ENCODE measurements at places on chromosomes 5 and 9.

GRCh38 chr9:99249619-99250018, 27.5 kb downstream of the SEC61B start:
- DNase-seq = no peak

DNA sequence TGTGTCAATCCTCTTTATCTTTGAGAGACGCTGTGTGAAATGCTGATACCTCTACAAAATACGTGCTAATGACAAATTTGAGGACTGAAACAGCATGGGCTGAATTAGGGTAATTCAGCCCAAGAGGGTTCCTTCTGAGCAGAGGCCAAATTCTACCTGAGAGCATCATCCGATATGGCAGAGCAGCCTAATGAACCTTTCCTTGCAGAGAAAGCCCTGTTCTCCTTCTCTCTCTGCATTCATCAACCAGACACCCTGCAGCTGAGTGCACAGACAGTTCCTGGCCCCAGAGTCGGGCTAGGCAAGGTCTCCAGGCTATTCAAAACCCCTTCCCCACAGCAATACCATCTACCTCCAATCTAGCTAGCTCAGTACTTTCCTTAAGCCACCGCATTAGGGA, 77.9 kb downstream of the TRIM32 start:
- DNase-seq = no peak

DNA sequence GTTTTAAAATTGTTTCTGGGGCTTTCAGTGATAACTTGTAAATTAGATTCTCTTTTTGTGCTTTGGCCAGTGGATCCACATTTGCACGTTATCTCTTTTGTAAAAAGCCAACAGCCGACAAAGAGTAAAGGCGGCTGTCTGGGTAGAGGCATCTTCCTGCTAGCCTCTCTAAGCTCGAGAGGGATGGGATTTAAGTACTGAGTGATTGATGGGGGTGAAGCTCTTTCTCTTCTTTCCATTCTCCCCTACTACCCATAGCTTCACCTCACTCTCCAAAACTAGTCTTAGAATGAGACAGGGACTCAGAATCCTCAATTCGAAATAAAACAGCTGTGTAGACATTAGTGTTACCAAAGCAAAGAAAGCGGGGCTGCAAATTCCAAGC, 3.4 kb downstream of the PBX3 start:
- DNase-seq = no peak

- no peak for DNase-seq
Observed at GRCh38 chr5:159178978-159179377, 30.4 kb downstream of the RNF145 start.

- DNase-seq = no peak
Observed at GRCh38 chr5:143133721-143134120, 269.8 kb downstream of the NR3C1 start.

- no peak for DNase-seq
Observed at GRCh38 chr5:100469767-100470166, 65.4 kb upstream of the FAM174A start.

GRCh38 chr9:101271102-101271501, 113.7 kb downstream of the BAAT start:
- DNase-seq = no peak

DNA sequence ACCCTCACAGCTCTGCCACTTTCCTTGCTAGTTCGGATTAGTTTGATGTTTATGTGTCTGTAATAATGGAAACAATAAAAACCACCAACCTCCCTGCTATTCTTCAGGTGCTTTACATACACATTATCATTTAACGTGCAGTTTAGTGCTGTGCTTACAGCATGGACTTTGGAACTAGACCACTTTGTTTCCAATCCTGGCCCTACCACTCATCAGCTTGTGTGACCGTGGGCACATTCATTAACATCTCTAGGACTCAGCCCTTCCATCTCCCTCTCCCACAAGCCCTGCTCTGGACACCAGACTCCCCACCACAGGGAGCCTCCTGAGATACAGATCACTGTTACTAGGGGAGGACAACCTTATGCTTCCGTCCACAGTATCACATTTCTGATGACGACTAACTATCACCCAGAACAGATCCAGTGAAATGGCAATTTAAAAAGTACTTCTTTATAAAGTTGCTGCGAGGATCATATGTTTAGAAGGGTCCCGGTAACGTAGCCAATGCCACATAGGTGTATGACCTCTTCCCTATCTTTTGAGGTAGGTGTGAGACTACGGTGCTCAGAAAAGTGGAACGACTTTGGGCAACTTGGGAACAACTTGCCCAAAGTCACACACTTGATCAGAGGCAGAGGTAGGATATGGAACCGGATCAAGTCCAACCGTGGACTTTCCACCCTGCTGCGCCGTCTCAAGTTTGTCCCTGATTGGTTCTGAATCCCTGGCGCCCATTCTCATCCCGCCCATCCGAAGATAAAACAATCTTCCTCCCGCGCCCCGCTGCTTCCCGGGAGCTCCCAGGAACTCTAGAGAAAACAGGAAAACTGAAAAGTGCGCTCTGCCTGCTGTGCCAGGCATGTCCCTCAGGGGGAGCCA, 132.4 kb upstream of the NIPBL start:
- DNase-seq = peak; percentile 76

GRCh38 chr5:38462976-38463633, 93.3 kb downstream of the LIFR start:
- no peak for DNase-seq

- no peak for DNase-seq
Observed at GRCh38 chr9:95425910-95426551, 90.7 kb downstream of the PTCH1 start.

GRCh38 chr5:34686762-34687268, 30.7 kb downstream of the RAI14 start:
- DNase-seq = no peak

DNA sequence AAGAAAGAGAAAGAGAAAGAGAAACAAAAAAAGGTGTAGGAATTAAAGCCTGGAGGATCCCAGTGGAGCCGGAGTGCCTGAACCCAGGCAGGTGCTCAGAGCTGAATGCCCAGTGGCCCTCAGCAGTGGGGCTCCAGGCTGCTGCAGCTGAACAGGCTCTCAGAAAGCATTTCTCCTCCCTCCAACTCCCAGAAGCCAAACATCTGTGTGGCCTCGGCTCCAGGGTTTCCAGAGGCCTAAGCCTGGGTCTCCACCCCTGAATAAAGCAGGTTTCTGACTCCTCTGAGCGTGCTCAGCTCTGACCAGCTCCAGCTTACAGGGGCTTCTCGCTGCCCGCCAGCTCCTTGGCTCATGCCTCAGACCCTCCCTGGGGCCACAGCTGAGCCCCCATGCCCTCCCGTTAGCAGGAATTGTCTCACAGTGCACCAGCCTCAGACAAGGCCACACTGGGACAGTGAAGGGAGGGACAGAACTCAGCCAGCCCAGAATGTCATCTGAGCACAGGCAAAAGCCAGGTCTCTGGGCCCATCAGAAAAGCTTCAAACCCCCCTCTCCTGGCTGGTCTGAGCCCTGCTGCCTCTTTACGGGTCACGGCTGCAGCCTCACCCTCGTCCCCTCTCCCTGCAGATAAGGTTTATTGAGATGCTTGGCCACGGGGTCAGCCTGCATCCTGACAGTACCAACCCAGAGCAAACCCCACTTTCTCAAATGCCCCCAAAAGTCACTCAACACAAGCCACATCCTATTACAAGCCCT, 114.4 kb upstream of the PPP1R26 start:
- DNase-seq = no peak

DNA sequence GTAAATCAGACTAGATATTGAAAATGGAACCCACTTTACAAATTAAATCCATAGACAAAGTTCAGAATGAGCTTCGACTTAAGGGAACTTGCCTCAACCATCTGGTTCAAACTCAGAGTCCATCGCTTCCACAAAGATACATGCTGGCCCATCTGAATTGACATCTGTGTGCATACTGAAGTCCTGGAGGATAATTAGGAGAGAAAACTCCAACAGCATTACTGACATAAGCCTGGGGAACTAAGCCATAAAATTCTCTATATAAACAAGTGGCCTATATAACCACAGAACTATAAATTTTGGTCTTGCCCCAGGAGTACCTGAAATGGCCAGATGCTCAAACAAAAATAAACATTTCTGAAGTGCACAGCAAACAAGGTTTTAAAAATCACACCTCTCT, 94.4 kb downstream of the IZUMO3 start:
- DNase-seq = no peak

GRCh38 chr9:9170439-9171134, 1371.0 kb upstream of the DMAC1 start:
- DNase-seq = no peak

GRCh38 chr5:58582019-58582802, 664 bp upstream of the RAB3C start:
- no peak for DNase-seq

DNA sequence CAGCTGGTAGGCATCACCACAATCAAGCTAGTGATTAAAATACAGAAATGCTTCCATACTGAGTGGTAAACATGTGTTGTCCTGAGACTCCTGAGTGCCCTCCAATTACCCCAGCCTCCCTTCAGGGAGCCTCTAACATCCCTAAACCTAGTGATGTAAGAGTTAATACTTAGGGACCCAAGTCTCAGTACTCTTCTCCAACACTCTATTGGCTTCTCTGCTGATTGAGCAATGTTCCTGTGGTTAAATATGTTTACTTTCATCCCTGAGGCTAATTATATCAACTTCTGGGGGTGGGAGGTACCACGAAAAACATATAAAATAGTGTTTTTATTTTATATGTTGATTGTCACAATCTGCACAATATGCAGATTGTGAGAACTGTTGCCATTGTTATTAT, 5.0 kb downstream of the GRXCR2 start:
- no peak for DNase-seq
